ENCODE measurements at places on chromosomes 3 and 15.

- DNase-seq, result no peak
Measured at GRCh38 chr3:6120786-6121185, 740.1 kb upstream of the GRM7 start.

- no peak for DNase-seq
Measured at GRCh38 chr3:129938140-129938930, 36.2 kb upstream of the TRH start.

DNA sequence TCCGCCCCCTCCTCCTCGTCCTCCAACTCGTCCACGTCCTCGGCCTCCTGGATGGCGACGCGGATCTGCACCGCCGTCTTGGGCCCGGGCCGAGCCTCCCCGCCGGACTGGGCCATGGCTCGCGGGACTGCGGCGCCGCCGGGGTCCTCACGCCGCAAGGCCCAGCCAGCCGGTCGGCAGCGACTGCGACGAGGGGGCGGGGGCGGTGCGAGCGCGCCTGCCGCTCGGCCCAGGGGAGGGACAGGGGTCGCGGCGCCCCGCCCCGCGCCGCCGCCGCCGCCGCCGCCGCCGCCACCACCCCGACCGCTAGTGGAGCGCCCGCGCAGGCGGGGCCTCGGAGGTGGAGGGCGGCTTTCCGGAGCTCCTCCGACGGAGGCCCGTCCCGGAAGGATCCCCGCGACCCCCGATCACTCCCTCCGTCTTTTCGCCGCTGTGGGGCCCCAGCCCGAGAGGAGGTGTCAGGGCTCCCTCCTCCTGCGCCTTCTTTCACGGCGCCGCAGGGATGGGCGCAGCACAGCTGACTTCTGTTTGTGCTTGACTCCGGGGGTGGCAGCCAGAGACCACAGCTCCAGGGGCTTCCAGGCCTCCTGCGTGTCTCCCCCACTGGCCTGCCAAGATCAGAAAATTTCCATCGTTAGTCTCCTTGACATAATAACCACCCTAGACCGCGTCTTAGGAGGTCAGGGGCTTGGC lies at the start of gene LARP6:
LARP6 (minus strand) TSS at position 185 of the 693 bp plus-strand sequence; CDS start at position 116, 69 bp downstream.
- peak; percentile 90 for DNase-seq

DNA sequence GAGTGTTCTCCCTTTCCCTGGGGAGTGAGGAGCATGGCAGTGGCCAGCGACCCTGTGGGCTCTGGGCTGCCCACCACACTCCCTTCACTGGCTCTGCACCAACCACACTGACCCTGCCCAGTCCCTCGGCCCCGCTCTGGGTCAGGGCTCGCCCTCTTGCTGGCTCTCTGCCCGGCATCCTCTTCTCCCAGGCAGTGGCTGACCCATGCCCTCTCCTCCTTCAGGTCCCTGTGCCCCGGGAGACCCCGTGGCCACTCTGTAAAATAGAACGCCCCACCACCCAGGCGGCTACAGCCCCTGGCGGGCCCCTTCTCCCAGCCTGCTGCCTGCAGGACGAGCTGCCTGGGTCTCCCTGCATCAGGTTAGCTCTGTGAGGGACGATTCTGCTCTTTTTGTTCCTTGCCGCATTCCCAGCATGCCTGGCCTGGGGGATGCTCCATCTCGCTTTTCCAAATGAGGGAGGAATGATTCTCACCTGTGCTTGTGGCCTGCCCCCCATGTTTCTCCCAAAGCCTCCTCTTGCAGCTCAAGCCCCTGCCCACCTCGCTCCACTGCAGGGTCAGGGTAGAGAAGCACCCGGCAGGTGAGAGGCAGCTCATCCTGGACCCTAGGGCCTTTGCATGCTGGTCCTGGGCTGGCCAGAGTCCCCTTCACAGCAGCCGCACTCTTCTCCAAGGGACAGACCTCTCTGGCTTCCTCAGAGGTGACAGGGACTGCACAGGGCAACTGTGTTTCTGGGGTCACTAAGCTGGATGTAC lies 14.5 kb upstream of the CFAP100 start:
- no peak for DNase-seq

- DNase-seq, result no peak
Measured at GRCh38 chr3:45979378-45979777, 16.2 kb downstream of the FYCO1 start.

GRCh38 chr3:168534761-168535160 lies 439.0 kb upstream of the GOLIM4 start:
- DNase-seq, result no peak

GRCh38 chr3:13850161-13850945 lies 29.5 kb downstream of the WNT7A start:
- peak; percentile 89 for DNase-seq

GRCh38 chr3:40333852-40334251 lies 24.3 kb downstream of the EIF1B start:
- DNase-seq, result peak; percentile 18

DNA sequence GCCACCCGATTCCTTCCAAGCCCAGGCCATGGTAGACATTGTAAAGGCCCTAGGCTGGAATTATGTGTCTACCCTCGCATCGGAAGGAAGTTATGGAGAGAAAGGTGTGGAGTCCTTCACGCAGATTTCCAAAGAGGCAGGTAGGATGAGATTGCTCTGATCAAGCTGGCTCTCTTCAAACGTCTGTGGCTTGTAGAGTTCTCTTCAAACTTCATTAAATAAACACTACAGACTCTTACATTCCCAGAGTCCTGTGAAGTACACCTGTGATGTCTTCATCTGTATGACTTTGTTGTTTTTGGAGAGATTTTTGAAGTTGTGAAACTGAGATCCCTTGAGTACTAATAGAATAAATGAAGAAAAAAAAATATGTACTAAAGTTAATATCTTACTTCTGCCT lies 285.6 kb downstream of the GRM7 start:
- no peak for DNase-seq

DNA sequence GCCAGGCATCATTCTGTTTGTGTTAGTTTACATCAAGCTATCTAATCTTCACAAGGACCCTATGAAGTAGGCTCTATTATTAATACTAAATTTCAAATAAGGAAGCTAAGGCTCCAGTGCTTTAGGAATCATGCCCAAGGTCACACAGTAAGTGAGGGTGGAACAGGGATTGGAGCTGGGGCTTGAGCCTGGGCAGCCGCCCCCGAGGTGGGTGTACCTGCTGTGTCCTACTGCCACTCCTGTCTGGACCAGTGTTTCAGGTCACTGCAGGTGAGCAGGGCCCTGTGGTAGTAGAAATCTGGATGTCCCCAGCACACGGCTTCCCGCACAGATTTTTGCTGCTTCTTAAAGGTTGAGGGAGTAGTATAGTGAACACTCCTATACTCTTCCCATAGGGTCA lies 6.5 kb downstream of the KLF13 start:
- DNase-seq, result peak; percentile 29

GRCh38 chr15:80614711-80615360 lies 80.3 kb upstream of the ABHD17C start:
- DNase-seq, result no peak

GRCh38 chr15:34223904-34224596 lies 766 bp upstream of the EMC4 start:
- DNase-seq, result no peak

DNA sequence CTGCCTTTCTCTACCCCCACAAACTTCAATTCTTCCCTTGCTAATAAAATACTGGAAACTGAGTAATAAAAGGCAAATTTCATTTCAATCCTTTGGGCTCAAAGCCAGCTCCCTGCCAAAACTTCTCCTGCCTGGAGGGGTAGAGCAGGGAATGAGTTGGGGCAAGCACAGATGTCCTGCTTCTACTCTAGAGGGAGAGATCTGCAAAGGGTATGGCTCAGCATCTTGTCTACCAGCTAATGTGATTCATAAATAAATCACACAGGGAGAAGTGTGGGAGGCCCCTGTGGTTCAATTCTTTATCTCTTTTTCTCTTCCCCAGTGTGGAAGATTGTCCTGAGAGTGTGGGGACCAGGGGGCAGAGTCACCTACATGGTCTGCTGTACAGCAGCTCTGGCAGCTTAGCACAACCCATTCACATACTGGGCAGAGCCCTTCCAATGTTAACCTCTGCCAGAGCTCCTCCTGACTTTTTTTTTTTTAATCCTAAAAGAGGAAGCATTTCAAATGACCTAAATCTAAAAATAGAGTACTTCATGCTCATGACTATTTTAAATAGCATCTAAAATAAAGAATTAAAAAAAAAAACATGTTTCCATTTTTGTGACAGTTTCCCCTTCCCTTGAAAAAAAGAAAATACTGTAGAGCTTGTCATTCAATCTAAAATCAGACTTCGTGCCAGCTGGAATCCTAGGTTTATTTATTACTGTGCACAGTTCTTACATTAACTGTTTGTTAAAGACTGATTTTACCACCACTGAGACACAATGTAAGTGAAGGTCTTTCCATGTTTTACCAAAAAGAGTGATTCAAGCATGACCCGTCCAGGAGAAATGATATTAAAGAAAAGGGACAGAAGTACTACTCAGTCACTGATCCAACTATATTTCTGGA lies 1083.7 kb upstream of the CFAP20DC start:
- DNase-seq, result no peak

- no peak for DNase-seq
Measured at GRCh38 chr3:171704002-171704401, 106.3 kb downstream of the PLD1 start.

DNA sequence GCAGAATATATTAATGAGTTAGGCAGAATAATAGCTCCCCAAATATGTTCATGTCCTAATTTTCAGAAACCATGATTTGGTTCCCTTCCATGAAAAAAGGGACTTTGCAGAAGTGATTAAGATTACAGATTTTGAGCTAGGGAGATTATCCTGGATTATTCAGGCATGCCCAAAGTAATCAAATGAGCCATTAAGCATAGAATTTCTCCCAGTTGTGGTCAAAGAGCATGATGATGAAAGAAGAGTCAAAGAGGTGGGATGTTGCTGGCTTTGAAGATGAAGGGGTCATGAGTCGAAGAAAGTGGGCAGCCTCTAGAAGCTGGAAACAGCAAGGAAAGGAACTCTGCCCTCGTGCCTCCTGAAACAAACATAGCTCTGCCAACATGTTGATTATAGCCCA lies 254.2 kb upstream of the CDIN1 start:
- DNase-seq, result no peak

DNA sequence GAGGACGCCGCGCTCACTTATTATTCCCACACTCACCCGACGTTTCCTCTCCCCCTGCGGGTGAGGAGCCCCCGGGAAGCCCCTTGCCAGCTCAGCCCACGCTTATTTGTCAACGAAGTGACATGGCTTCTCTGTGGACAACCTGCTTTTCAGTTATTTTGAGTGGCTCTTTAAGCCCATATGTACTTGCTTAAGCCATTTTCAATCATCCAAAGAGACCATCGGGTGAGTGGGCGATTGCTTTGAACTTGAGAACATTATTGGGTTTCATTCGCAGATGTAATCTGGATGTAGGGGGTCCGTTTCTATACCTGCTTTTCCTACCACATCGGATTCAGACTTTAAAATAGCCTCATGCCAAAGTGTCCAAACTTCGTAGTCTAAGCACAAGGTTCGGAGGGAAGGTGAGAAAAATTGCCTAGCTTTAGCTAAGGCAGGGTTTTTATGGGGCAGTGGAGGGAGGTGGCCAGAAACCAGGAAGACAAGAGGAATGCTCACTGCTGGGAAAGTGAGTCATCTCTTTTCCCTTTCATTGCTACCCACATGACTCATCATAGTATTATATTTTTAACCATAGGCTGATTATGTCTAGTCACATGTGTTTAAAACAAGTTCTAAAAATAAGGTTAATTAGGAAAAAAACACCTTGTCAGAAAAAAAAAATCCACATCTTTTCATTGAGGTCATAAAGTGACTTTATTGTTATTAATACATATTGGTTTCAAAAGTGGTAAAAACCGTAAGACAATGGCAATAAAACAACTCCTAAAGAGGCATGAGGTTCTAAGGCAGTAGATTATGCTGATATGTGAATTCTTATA lies 773.1 kb upstream of the NR2F2 start:
- DNase-seq, result no peak

DNA sequence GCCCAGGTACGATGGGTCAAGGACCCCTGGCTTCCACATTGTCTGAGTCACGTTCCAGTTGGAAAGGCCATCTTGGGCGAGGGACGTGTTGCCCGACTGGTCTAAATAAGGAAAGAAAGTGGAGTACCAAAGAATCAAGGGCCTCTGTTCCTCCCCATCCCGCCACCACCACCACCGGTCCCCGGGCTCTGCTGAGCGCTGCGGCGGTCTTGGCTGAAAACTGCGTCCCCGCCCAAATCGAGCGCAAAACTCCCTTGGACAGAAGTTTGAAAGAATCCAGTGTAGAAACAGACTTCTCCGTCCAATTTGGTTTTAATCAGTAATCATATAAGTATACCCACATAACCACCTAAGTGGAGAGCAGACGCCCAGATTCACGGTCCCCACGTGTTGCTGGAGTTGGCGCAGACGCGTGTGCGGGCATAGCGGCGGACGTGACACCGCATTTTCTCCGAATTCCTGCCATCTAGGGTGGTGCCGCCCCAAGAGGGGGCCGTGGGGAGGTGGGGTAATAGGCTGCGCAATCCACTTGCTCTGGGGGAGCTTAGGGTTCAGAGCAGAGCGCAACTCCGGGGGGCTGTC lies 243.8 kb upstream of the TOPAZ1 start:
- DNase-seq, result peak; percentile 89

- peak; percentile 96 for DNase-seq
Measured at GRCh38 chr3:126983653-126984390, 907 bp downstream of the PLXNA1 start.

- no peak for DNase-seq
Measured at GRCh38 chr15:75203908-75204263, 2.2 kb downstream of the C15orf39 start.

DNA sequence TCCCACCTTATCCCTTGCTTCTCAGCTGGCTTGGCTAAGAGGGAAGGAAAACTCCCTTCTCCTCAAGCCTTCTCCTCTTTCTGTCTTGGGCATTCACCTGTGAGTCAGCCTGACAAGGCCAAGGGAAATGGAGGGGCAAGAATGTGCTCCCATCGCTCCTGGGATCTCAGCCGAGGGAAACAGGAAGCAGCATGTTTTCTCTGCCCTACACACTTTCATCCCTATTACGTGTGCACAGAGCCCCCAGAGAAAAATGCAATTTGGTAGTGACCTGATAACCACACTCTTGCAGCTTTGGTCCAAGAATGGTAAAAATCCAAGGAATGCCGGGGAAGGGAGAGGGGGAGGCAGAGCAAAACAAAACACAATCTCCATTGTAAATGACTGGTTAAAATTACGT lies 32.9 kb upstream of the MTMR10 start:
- DNase-seq, result peak; percentile 95

DNA sequence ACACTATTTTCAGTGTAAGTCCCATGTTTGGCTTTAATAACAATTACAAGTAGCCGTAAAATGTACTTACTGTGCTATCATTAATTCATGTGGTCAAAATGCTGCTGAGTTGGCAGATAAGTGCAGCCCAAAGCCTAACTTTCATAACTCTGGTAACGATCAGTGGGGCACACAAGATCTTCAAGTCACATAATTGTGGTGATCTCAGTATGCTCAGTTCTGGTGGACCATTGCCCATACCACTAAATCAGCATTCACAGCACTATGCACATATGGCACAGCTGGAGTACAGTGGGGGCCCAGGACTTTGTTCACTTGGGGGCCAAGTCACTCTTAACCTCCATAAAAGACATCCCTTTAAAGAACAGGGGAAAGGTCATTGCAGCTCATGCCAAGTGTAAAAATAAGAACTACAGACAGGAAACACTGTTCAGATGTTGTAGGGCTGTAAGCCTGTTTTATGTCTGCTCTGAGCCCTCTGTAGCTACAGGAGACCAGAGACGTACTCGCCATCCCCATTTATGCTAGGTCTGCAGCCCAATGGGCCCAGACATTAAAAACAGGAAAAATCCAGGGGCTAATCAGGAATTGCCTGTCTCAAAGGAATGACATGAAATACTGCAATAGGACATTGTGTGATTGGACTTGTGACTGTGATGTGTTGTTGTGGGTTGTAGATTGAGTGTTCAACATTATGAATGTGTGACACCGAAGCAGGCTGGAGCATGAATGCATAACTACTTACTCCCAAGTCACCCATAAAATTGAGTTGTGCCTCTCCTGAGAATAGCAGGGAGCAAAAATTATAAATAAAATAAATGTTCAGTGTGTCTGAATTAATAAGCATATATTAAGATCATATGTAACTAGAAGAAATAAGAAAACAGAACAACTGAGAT lies 282.5 kb upstream of the EPHA3 start:
- no peak for DNase-seq
